ENCODE measurements at places on chromosomes 2 and 18. TPM values are rescaled to one million over a fixed set of nuclear protein-coding genes. Genes with fewer than 3 reads are reported as not detected.

NPPC gene
- total RNA-seq: not detected

CPO gene
- total RNA-seq: not detected

DSG1 gene
- total RNA-seq: not detected

TSGA10 gene
- total RNA-seq: 6.6 TPM

CRYGC gene
- not detected for total RNA-seq

GRHL1 gene
- 1.6 TPM for total RNA-seq

DNA sequence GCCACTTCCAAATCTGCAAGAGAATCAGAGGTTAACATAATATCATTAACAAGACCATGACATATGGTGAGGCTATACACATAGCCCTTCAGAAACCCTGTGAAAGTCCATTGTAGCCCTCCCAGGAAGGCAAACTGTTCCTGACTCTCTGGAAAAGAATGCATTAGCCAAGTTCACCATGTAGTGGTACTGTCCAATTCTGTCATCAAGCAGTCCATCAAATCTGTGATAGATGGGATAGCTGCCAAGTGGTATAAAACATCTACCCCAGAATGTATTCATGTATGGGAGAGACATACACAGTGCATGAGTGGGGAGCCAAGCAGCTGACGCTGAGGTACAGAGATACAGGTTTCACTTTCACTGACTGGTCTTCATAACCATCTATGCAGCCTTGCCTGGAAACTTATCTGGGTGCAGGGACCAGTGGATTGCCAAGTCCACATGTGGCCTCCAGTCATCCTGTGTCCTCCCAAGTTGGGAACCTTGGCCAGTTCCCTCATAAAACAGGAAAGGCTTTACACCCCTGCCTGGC is 281.1 kb downstream of the MBD2 start:
- H3K4me3 ChIP-seq: no peak overlapping the region
- H3K27me3 ChIP-seq: no peaks in the 10 kb centered on the region
- no peaks in the 10 kb centered on the region for H3K36me3 ChIP-seq
- H3K27ac ChIP-seq: no peak overlapping the region
- DNase-seq: no peak

DNA sequence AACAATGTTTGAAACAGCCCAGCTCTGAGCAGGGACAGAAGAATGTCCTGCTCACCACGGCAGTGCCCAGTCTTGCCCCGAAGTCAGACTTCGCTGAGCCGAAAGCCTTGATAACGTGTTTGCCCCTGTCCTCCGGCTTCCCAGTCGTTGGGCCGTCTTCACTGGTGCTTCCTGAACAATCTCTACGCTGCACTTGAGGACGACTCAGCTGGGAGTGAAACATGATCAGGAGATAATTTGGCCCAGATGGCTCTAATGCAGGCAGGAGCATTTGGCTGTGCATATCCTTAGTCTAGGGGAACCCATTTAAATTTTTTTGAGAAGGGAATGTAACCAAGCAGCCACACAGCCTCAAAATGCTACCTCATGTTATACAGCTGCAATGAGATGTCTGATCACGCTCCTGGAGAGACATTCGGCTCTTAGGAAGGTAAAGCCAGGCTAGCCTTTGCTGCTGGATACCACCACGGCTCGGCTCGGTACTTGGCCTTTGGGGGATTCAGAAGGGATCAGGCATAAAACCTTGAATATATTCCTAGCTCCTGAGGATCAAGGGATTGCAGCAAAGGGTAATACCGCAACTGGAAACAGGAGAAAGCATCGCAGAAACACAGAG is 43.6 kb downstream of the FECH start:
- no peak for DNase-seq
- no peaks in the 10 kb centered on the region for H3K4me1 ChIP-seq
- H3K4me3 ChIP-seq: no peak overlapping the region
- no peak overlapping the region for H3K27ac ChIP-seq

GRCh38 chr18:49563130-49563540 is 1.3 kb downstream of the LIPG start:
- H3K36me3 ChIP-seq: no peaks in the 10 kb centered on the region
- peak overlapping the region; percentile 45 for H3K4me3 ChIP-seq
- H3K27ac ChIP-seq: peak overlapping the region; percentile 51
- H3K4me1 ChIP-seq: peaks cover 6% of the 10 kb centered on the region
- no peaks in the 10 kb centered on the region for H3K27me3 ChIP-seq

DNA sequence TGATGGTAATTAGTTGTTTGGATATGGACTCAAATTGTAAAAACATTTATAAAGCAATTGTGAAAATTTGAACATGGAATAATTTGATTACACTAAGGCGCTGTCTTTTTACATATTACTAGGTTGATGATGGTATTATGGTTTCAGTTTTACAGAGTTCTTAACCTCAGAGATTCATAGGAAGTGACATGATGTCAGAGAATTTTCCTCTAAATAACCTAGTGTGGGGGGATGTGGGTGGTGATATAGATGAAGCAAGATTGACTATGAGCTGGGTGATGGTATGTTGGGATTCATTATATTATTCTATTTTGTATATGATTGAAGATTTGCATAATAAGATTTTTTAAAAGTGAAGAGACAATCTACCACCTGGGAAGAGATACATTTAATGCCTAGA is 45.9 kb upstream of the ATP5MC3 start:
- no peaks in the 10 kb centered on the region for H3K36me3 ChIP-seq
- H3K27me3 ChIP-seq: no peaks in the 10 kb centered on the region
- no peak overlapping the region for H3K27ac ChIP-seq
